CD8-positive, alpha-beta memory T cell (primary cell): ENCODE measurements at places on chromosomes 1 and 21. TPM values are rescaled to one million over a fixed set of nuclear protein-coding genes. Genes with fewer than 3 reads are reported as not detected.

GRCh38 chr1:194477908-194478307, 1291.5 kb upstream of the B3GALT2 start:
- DNase-seq = no peak

DNA sequence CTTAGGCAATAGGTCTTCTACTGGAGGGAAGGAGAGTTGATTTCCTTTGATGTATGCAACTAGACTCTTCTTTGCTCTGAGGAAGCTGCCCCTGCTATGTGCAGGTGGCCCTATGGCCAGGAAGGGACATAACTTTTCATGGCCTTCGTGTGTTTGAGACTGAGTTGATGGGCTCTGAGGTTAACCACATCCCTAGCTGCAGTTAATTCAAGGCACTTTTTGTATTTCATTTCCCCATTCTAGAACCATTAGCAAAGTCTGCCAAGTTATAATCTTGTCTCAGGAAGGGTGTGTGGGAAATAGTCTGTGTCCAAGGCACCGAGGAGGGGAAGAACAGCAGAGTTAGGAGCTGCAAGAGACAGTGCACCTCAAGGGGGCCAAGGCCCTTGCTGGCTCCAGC, 2.5 kb downstream of the FCRL4 start:
- no peak for DNase-seq

- DNase-seq = no peak
Measured at GRCh38 chr1:233617025-233617424, 3.1 kb downstream of the KCNK1 start.

DNA sequence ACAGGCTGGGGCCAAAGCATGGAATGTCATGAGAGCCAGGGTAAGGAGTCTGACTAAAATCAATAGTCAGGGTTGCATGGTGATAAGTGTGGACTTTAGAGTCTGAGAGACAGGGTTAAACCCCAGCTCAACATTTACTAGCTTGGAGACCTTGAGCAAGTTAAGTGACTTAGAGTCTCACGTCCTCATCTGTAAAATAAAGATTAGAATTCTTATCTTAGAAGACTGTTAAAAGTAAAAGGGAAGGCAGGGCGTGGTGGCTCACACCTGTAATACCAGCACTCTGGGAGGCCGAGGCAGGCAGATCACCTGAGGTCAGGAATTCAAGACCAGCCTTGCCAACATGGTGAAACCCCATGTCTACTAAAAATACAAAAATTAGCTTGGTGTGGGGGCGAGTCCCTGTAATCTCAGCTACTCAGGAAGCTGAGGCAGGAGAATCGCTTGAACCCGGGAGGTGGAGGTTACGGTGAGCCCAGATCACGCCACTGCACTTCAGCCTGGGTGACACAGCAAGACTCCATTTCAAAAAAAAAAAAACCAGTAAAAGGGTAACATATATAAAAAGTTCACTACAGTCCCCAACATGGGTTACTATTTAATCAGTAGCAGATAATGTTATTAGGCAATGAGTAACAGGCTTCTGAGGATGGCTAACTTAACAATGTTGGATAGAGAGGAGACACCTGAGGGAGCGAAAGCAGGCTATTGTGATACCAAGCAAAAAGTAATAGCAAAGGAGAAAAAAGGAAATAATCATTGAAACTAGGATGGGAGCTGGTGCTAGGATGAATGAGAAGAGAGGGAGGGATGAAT, 20.8 kb downstream of the TMCO1 start:
- no peak for DNase-seq

The LENEP gene
- 0.72 TPM for total RNA-seq

The KCNK1 gene
- total RNA-seq = 1.1 TPM

The KRTAP21-1 gene
- not detected for total RNA-seq

DNA sequence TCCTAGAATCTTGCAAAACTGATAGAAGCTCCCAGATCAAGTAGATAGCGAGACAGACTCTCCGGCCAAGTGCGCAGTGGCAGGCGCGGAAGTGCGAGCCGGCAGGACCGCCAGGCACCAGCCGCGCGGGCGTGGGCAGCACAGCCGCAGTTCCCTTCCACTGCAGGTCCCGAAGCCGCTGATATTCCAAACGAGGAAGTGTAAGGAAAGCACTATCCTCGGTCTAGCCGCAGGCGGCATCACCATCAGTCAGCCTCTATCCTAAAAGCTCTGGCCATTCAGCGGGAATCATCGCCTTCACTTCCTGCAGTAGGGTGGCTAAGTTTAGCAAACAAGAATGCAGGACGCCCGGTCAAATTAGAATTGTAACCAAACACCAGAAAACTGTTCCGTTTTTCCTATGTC, 710 bp downstream of the GLRX2 start:
- DNase-seq = no peak

The OR2L2 gene
- not detected for total RNA-seq

- no peak for DNase-seq
Measured at GRCh38 chr1:2436876-2437275, 24.5 kb upstream of the PEX10 start.
